ENCODE measurements at places on chromosomes 5 and 9. TPM values are rescaled to one million over a fixed set of nuclear protein-coding genes. Genes with fewer than 3 reads are reported as not detected.
A peak's percentile ranks its signal among the peaks of the same experiment; 100 is the strongest.

The MYOT gene
- 0.23 TPM for total RNA-seq

The MED10 gene
- total RNA-seq, result 32.7 TPM

The SKP1 gene
- 361 TPM for total RNA-seq

The NIM1K gene
- total RNA-seq, result 0.78 TPM

The C9orf50 gene
- total RNA-seq, result not detected

The FKBP15 gene
- 20.2 TPM for total RNA-seq

The INSYN2B gene
- 2.6 TPM for total RNA-seq

The PCDHB10 gene
- 2.7 TPM for total RNA-seq

The SPATA31C1 gene
- total RNA-seq, result not detected

The ANKRD20A1 gene
- 0.60 TPM for total RNA-seq

GRCh38 chr5:53490747-53491146, 10.3 kb downstream of the FST start:
- H3K36me3 ChIP-seq, result no peaks in the 10 kb centered on the region
- H3K4me1 ChIP-seq, result no peaks in the 10 kb centered on the region
- H3K27me3 ChIP-seq, result no peaks in the 10 kb centered on the region
- no peak overlapping the region for H3K27ac ChIP-seq
- H3K4me3 ChIP-seq, result no peak overlapping the region

DNA sequence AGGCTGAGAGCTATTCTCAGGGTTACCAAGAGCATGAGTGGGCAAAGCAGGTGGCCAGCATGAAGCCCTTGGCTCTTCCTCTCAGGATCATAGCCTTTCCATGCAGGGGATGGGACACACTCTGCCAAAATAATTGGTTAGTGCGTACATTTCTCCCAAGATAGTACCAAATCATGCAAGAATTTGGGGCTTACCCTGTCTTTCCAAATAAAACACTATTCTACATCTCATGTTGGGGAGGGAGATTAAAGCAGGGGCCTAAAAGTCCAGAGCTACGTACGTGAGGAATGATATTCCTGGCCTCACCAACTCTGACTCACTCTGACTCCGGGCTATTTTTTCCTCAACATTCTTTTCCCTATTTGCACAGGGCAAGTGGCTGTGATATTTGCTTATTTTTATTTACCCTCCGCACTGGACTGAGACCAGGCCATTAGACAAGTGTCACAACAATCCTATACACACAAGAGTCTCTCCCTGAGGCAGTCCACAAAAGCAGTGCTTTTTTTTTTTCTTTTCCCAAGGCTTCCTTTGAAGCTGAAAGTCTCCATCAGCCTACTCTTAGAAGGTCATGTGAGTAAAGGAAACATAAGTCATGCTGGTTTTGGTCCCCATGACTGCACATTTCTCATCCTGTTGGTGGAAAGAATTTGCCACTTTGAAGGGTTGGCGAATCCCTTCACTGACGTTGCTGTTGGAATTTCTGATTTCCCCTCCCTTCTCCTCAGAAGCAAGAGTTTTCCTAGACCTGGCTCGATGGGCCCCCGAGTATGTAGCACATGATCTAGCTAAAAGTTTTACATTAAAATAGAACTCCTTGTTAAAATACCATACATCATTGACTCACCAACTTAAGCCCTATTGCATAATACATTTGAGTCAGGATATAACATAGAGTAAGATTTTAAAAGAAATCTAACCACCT, 40.0 kb downstream of the TMEM252 start:
- H3K36me3 ChIP-seq, result no peaks in the 10 kb centered on the region
- H3K4me1 ChIP-seq, result no peaks in the 10 kb centered on the region
- no peak overlapping the region for H3K27ac ChIP-seq
- DNase-seq, result no peak

DNA sequence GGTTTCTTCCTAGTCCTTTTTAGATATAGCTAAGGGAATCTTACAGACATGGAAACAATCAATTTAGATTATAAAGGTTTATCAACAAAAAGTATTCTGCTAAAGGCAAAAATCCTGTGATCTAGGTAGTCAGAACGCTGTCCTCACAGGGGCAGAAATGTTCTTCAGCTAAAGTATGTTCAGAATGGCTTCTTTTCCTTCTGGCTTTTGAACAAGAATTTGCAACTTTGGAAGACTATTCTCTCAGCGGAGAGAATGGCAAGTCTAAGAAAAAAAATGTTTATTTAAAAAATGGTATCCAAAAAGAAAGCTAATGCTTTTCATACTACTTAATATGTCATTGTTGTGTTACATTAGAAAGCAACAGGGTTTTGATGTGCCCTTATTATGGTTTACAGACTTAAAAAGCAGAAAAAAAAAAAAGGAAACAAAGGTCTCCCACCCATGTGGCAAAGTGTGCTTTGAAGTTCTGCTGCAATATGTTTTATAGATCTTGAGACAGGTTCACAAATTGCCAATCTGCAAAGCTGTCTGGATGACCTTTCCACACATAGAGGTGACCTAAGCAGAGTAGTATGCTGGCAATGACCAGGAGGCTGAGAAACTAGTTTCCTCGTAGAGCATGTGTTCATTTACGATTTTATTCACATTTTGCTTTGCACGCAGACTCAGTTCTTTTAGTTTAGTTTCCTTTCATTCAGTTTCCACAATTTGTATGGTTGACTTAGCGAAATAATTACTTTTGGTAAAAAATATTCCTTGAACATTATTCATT, 45.1 kb upstream of the PJA2 start:
- no peaks in the 10 kb centered on the region for H3K36me3 ChIP-seq
- no peak for DNase-seq
- H3K27me3 ChIP-seq, result no peaks in the 10 kb centered on the region
- no peak overlapping the region for H3K27ac ChIP-seq

- H3K36me3 ChIP-seq, result no peaks in the 10 kb centered on the region
- no peaks in the 10 kb centered on the region for H3K27me3 ChIP-seq
- peak; percentile 41 for DNase-seq
These were observed 225.8 kb downstream of the FANCC start for GRCh38 chr9:95091601-95092261.

GRCh38 chr5:64742821-64743220, 25.7 kb downstream of the SREK1IP1 start:
- H3K27me3 ChIP-seq, result no peaks in the 10 kb centered on the region
- H3K36me3 ChIP-seq, result no peaks in the 10 kb centered on the region
- H3K4me1 ChIP-seq, result no peaks in the 10 kb centered on the region
- no peak for DNase-seq
- H3K4me3 ChIP-seq, result no peak overlapping the region

GRCh38 chr5:140214831-140215230, 39.8 kb downstream of the CYSTM1 start:
- no peak overlapping the region for H3K4me3 ChIP-seq
- no peaks in the 10 kb centered on the region for H3K27me3 ChIP-seq
- no peaks in the 10 kb centered on the region for H3K4me1 ChIP-seq
- no peak for DNase-seq
- H3K36me3 ChIP-seq, result no peaks in the 10 kb centered on the region

- no peaks in the 10 kb centered on the region for H3K27me3 ChIP-seq
- no peak overlapping the region for H3K4me3 ChIP-seq
- DNase-seq, result no peak
These were observed 53.5 kb downstream of the SMIM23 start for GRCh38 chr5:171839112-171839511.

- DNase-seq, result no peak
- H3K36me3 ChIP-seq, result no peaks in the 10 kb centered on the region
- no peak overlapping the region for H3K4me3 ChIP-seq
- no peaks in the 10 kb centered on the region for H3K27me3 ChIP-seq
- no peak overlapping the region for H3K27ac ChIP-seq
These were observed 88.8 kb downstream of the RGS7BP start for GRCh38 chr5:64594601-64595000.

- DNase-seq, result no peak
- no peaks in the 10 kb centered on the region for H3K4me1 ChIP-seq
- H3K4me3 ChIP-seq, result no peak overlapping the region
- no peak overlapping the region for H3K27ac ChIP-seq
- H3K36me3 ChIP-seq, result no peaks in the 10 kb centered on the region
- H3K27me3 ChIP-seq, result no peaks in the 10 kb centered on the region
These were observed 202.6 kb downstream of the ZSWIM6 start for GRCh38 chr5:61534481-61535267.

DNA sequence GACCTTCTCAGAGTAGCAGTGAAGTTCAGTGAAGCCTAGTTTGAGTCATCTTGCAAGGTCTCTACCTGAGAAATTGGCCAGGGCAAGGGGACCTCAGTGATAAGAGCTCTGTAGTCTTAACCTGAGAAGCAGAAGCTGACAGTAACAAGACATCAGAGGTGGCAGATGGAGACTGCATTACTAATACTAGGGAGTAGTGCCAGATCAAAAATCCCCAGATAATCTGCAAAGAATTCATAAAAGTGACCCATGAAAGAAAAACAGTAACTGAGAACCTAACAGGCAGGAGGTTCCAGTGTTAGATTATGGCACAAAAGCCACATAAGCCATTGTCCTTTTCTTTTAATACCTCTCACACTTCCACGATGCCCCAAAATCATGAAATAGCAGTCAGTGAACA, 175.5 kb downstream of the MUSK start:
- H3K36me3 ChIP-seq, result no peaks in the 10 kb centered on the region
- no peak overlapping the region for H3K4me3 ChIP-seq
- DNase-seq, result no peak
- H3K4me1 ChIP-seq, result no peaks in the 10 kb centered on the region
- H3K27me3 ChIP-seq, result no peaks in the 10 kb centered on the region

DNA sequence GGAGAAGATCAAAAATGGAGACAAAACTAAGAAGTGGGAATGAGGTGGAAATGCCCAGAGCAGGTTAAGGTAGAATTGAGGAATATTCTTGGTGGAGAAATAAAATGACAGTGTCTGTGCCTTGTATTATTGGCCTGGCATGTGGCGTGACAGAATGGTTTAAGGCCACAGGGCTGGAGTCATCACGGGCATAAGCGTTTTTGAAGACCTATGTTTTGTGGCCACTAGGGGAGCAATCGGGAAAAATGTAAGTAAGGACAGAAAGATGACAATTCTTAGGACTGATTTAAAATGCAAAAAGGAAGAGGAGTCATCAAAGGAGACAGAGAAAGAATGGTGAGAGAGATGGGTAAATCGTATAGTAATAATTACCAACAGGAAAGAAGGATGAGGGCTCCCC, 72.2 kb upstream of the EPB41L4A start:
- no peak for DNase-seq
- no peak overlapping the region for H3K4me3 ChIP-seq
- no peaks in the 10 kb centered on the region for H3K27me3 ChIP-seq
- H3K36me3 ChIP-seq, result no peaks in the 10 kb centered on the region
- no peak overlapping the region for H3K27ac ChIP-seq

DNA sequence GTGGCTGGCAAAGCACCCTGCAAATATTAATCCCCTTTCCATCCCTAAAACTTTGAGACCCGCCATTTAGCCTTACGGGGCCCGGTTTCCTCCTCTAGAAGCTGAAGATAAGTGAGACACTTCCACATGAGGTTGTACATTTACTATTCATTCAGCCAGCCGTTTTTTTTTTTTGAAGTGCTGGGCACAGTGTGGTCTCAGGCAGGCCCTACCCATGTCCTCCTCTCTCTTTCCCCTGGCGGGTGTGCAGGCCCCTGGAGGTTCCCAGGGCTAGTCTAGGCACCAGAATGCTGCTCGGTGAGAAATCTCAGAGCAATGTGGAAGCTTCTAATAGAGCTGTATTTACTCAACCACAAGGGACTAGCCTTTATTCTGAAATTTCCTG, 107.4 kb upstream of the LARP1 start:
- no peaks in the 10 kb centered on the region for H3K27me3 ChIP-seq
- no peak overlapping the region for H3K4me3 ChIP-seq
- no peaks in the 10 kb centered on the region for H3K36me3 ChIP-seq
- DNase-seq, result no peak

GRCh38 chr5:85896514-85896913, 721.2 kb upstream of the COX7C start:
- no peaks in the 10 kb centered on the region for H3K27me3 ChIP-seq
- no peak for DNase-seq
- H3K27ac ChIP-seq, result no peak overlapping the region
- no peaks in the 10 kb centered on the region for H3K36me3 ChIP-seq

DNA sequence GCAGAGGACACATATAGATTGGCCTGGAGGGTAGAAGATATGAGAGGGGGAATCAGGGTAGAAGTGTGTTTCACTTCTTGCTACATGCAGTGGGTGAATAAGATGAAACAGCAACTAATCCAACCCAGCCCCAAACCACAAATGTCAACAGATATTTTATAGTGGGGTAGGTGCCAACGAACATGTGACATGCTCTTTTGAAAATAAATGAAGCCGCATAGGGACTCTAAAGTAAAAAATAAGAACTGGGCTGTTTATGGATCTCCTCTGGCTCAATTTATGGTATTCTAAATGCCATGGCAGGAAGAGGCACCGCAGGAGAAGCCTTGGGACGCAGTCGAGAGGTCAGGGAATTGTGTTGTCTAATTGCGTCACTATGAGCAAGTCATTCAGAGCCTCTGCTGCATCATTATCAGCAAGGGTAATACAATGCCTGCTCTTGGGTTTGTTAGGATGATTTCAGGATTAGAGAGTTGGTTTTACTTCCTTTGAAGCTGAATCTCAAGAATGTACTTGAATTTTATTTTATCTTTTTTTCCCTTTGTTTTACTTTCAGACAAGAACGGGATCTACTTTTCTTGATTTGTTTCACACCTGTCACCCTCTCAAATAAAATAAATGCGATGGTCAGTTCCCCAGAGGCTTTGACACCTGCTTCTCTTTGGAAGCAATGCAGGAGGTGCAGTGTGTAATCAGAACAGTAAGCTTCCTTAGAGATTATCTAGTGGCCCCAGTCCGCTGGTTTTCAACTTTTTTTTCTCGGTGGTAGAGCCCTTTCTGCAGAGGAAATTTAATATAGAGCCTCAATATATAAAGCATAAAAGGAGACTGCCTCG, 375.6 kb upstream of the CLINT1 start:
- no peak overlapping the region for H3K27ac ChIP-seq
- H3K36me3 ChIP-seq, result no peaks in the 10 kb centered on the region
- H3K27me3 ChIP-seq, result no peaks in the 10 kb centered on the region
- H3K4me1 ChIP-seq, result no peaks in the 10 kb centered on the region

DNA sequence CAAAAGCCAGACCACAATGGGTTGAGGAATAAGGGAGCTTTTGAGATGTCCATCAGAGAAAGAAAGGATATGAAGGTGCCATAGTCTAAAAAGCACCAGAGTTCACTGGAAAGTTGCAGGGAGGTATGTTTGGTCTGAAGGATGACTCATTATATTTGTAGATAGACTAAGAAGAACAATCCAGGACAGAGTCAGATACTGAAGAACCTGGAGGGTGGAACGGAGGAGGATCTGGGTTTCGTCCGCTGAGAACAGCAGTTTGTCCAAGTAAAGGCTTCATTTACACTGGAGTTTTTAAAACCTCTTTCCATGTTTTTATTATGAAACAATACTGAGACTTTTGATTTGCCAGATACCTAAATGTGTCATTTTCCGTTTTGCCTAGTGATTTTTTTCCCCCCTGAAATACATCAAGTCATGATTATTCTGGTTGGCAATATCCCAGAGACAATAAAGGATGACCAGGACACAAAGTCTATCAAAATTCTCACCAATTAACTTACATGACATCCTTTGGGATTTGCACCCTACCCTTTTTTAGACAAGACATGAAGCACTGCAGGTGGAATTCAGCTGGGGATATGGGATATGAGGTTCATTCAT, 219.9 kb downstream of the MLLT3 start:
- H3K36me3 ChIP-seq, result no peaks in the 10 kb centered on the region
- H3K4me1 ChIP-seq, result no peaks in the 10 kb centered on the region
- H3K27me3 ChIP-seq, result no peaks in the 10 kb centered on the region
